ENCODE measurements at places on chromosomes 11 and 22. TPM values are rescaled to one million over a fixed set of nuclear protein-coding genes. Genes with fewer than 3 reads are reported as not detected.

DNA sequence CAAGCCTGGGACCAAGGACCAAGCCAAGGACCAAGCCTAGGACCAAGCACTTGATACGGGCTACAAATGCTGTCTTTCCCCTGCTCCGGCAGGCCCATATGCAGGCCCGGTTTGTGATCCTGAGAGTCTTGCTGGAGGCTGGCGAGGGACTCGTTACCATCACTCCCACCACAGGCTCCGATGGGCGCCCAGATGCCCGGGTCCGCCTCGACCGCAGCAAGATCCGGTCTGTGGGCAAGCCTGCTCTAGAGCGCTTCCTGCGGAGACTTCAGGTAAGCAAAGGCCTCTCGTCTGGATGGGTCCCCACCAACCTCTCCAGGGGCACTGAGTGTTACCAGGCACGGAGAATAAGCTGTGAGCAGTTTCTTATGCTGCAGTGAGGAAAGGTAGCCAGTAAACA is 13.2 kb upstream of the BBS1 start:
- DNase-seq = no peak

DNA sequence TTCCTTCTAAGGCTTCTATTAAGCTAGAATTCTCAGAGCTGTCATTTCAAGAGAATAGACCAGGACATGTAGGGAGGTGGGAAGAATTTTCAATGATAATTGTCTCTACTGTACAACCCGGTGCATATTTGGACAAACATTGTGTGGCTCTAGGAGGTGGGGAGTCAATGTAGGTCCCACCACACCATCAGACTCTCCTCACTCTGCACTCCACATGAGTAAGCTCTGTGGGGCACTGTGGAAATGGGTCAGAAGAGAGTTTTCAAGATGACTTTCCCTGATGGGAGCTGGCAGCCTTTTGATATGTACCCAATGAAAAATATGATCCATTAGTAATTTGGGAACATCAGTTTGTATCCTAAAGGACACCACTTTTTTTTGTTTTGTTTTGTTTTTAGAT is 33.2 kb downstream of the OR2AG2 start:
- DNase-seq = no peak

DNA sequence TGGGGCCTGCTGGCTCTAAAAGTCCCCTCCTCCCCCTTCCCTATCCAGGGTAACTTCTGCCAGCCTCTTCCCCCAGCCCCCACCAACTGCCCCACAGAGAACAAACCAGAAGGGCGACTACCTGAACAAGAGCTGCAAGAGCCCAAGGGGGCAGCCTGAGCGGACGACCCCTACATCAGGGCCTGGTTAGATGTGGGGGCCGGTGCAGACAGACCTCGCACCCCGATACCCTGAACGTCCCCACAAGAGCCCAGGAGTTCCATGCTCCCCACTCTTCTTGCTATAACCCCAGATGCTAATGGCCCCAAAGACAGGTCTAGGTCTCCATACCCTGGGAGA is 20.7 kb downstream of the SUN2 start:
- DNase-seq = no peak

GRCh38 chr11:123213307-123213771 is 18.3 kb upstream of the CLMP start:
- DNase-seq = no peak

- no peak for DNase-seq
These were observed 2314.1 kb downstream of the LRRC4C start for GRCh38 chr11:39145346-39145745.

FGF19 gene
- total RNA-seq = not detected

HEPN1 gene
- total RNA-seq = not detected

DNA sequence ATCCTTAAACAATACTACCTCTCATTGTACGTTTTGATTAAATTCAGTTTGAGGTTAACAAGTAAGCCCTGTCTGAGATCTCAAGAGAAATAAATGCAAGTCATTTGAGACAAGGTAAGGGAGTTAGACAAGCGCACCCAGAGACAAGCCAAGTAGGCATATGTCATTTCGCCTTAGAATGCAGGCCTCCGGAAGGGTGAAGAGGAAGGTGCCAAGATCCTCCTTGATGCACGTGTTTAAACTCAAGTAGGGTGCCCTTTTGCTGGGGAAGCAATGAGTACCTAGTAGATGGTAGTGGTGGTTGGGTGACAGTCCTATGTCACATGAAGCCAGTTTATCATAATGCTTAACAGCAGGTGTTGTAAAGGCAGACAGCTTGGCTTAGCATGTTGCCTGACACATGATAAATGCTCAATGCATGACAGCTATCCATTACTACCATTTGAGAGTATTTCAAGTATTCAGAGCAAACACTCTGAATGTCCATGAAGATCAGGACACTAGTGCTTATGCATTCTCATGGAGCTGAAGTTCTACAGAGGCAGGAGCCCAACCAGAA is 415.9 kb downstream of the TMEM135 start:
- no peak for DNase-seq

DNA sequence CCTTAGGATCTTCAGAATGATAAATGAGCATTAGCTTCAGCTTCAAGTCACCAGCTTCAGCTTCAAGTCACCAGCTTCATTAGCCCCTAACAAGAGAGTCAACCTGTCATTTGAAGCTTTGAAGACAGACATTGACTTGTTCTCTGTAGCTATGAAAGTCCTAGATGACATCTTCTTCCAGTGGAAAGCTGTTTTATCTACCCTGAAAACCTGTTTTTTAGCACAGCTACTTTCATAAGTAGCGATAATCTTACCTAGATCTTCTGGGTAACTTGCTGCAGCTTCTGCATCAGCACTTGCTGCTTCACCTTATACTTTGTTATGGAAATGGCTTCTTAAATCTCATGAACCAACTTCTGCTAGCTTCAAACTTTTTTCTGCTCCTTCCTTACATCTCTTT is 85.7 kb downstream of the PGR start:
- DNase-seq = no peak

DNA sequence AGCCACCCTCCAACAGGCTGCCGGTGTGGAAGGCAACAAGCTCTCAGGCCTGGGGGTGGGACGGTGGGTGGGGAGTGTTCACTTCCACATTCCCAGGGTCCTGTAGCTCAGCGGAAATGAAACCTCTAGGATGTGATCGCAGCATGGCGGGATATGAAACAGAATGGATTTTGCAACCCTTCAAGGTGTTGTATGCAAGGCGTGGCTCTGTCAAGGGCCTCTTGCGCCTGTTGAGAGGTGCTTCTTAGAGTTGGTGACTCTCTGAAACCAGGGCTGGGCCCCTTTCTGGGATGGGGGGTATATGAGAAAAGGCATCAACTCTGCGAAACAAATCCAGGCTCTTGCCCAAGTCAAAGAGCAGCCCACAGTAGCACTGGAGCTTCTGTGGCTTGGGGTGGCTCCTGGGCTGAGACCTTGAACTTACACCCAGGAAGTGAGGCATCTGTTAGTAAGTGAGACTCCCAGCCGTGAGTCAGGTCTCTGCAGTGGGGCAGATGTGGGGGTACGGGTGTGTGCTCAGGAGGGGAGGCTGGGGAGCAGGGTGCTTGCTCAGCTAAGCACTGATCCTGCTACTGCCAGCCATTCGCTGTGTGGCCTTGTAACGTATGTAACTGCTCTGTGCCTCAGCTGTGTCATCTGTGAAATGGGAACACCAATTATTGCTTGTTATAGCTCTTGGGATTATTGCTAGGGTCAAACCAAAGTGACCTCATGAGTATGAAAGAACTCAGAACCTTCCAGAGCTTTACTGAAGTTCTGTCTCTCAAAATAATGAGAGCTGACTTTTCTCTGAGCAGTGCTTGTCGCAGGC is 28.3 kb downstream of the NECTIN1 start:
- no peak for DNase-seq

NRIP3 gene
- total RNA-seq = 1.2 TPM

- no peak for DNase-seq
These were observed 55.3 kb downstream of the HIRA start for GRCh38 chr22:19376247-19376646.

- DNase-seq = no peak
These were observed 133.3 kb downstream of the ATXN10 start for GRCh38 chr22:45804986-45805325.

- DNase-seq = peak; percentile 21
These were observed 24.8 kb upstream of the MUC5B start for GRCh38 chr11:1197886-1198560.

DNA sequence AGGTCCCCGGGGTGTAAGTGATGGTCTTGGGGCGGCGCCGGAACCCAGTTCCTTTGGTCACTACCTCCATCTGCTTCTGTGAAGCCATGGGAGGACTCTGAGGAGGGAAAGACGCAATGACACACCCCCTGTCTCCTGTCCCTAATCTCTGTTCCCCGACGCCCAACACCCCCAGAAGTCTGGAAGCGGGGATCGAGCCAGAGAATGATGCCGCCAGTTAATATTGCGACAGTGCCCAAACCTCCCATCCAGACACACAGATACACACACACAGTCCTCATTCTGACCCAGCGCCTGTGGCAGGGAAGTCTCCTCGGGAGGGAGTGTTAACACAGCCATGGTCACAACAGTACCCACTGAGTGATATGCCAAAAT is 352 bp downstream of the C22orf23 start:
- DNase-seq = no peak

GRCh38 chr11:17906436-17906835 is 106.4 kb downstream of the SERGEF start:
- DNase-seq = no peak
